ENCODE measurements at places on chromosomes 1 and 21.

GRCh38 chr1:43991476-43992231 is at the start of gene CCDC24:
TSS of gene CCDC24 (plus strand) at chr1:43991599. CDS start at chr1:43991879, 280 bp downstream.
- DNase-seq, result no peak

- DNase-seq, result peak; percentile 9
Measured at GRCh38 chr1:80054129-80054528, 1047.6 kb upstream of the ADGRL4 start.

GRCh38 chr1:211534545-211535291 is 42.8 kb upstream of the RD3 start:
- DNase-seq, result no peak

DNA sequence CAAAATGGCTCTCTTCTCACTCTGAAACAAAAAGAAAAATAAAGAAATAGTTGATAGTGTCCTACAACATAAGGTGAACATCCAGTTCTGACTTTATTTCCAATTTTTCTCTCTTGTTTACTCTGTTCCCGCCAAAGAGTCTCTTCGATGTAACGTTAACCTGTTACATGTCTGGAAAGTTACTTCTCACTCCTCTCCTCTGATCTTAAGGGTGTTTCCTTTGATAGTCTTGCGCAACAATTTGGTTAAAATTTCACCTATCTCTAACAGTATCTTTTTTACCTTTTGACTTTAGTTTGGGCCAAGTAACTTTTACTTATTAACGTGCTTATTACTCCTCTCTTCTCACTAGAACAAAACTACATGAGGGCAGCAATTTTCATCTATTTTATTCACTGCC is 1450.2 kb downstream of the BRINP3 start:
- no peak for DNase-seq

- no peak for DNase-seq
Measured at GRCh38 chr1:150476754-150477153, 10.5 kb upstream of the TARS2 start.

GRCh38 chr1:46026531-46026930 is 105.9 kb downstream of the PIK3R3 start:
- DNase-seq, result no peak

GRCh38 chr1:64680599-64680998 is 64.3 kb upstream of the RAVER2 start:
- no peak for DNase-seq

Measured in fibroblast of skin of left biceps (primary cell).